ENCODE measurements at places on chromosomes 11 and 22.

DNA sequence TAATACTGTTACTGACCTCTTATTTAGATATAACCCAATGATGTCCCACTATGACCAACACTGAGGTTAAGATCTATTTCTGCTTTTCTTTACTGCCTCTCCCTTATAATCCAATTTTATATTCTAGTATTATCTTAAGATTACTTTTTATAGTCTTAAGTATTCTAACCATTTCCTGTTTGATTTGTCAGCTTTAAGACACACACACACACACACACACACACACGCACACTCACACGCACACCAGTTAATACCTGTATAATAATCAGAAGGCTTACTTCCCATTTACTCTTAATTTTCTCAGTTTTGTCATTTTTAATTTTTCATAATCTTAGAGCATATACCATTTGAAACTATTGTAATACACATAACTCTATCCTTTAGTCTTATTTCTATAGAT, 226.0 kb upstream of the C11orf87 start:
- peak; percentile 4 for DNase-seq

GRCh38 chr22:46409631-46410210, 74.2 kb downstream of the TRMU start:
- DNase-seq = no peak

DNA sequence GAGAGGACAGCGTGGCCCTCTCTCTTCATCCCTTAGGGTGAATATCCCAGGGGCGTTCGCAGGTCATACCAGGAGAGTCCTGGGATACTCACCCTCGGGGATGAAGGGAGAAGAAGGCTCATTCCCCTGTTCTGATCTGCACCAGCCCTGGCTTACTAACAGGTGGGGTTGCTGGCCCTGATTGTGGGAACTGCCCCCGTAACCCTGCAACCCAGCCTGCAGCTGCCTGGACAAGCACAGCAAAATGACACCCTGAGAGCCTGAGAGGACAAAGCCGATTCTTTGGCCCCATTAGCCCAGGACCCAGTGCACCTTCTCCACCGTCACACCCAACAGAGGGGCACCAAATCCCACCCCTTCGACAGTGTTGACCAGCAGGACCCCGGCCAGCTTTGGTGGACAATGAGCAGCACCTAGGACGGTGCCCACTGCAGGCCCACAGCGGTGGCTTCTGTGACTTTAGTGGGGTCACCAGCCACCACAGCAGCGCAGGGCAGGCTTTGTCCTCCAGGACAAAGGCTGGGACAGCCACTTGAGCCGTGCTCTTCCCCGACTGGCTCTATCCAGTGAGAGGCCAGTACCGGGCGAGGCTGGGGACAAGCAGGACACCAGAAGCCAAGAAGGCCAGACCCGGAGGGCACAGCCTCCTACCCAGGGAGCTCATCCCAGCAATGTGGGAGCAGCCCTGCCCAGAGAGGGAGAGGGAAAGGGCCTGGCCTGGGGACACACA, 98.5 kb upstream of the RTL6 start:
- DNase-seq = no peak

- DNase-seq = no peak
Observed at GRCh38 chr11:44638032-44638431, 72.6 kb downstream of the CD82 start.

GRCh38 chr11:12626616-12627015, 47.6 kb upstream of the TEAD1 start:
- no peak for DNase-seq

GRCh38 chr11:18236664-18237356, at the start of gene SAA4:
Gene SAA4 (minus strand): TSS chr11:18236802. CDS start chr11:18235926, 876 bp downstream.
- no peak for DNase-seq

- no peak for DNase-seq
Observed at GRCh38 chr22:49650336-49651241, 177.1 kb downstream of the BRD1 start.

GRCh38 chr11:86214710-86215109, 29.8 kb upstream of the EED start:
- DNase-seq = no peak

GRCh38 chr11:763549-764321, 13.6 kb downstream of the GATD1 start:
- no peak for DNase-seq

GRCh38 chr11:120013325-120014250, 124.3 kb downstream of the TRIM29 start:
- no peak for DNase-seq

DNA sequence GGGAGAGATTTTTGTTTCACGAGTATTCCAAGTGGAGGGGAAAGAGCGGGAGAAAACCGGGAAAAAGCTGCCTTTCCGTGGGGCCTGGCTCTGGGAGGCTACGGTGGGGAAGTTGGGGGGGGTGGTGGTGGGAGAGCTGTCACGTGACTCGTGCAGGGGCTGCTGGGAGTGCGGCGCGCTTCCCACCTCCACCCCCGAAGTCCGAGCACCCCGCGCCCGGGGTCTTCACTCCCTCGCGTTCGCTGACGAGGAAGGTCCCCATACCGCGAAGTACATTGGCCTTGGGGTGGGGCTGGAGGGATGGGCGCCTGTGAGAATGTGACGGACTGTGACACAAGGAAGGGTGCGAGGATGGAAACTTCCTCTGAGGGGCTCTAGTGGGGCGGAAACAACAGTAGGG, at the start of gene TEX12:
TSS of gene TEX12 (plus strand) at position 228 of the 400 bp plus-strand sequence. CDS start 1,897 bp downstream, outside the sequence.
- no peak for DNase-seq

GRCh38 chr11:61416941-61417340, 12.8 kb downstream of the CPSF7 start:
- DNase-seq = no peak

GRCh38 chr11:132111838-132112237, 741.4 kb downstream of the NTM start:
- peak; percentile 86 for DNase-seq

DNA sequence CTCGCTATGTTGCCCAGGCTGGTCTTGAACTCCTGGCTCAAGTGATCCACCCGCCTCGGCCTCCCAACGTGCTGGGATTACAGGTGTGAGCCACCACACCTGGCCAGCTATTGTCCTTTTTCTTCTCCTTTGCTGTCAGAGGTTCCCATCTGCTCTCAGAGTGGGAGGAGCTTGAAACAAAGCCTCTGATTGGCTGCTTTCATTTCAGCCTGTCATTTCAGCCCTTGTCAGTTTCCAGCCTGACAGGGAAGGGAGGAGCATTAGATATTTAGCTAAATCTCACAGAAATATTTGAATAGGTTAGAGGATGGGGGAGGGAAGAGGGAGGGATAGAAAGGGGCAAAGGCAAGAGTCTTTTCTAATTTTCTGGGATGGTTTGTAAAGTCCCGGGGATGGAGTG, 8.7 kb downstream of the SLC22A6 start:
- DNase-seq = no peak

DNA sequence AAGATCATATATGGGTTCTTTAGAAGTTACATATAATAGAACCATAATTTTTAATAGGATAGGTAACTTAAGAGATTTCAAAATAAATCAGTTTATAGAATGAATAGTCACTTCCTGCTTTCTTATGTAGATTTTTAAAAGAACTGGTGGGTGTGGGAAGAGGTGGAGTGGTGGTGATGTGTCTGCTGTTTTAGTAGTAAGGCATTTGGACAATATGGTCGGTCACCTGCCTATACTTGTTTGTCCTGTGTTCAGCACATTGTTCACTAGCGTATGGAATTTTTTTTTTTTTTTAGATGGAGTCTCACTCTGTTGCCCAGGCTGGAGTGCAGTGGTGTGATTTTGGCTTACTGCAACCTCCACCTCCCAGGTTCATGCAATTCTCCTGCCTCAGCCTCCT, 39.3 kb downstream of the CCDC81 start:
- DNase-seq = no peak

- no peak for DNase-seq
Observed at GRCh38 chr22:20587206-20587958, 80.0 kb downstream of the MED15 start.

GRCh38 chr11:123158033-123159003, 36.7 kb downstream of the CLMP start:
- no peak for DNase-seq

GRCh38 chr11:93746101-93746500, 4.6 kb downstream of the C11orf54 start:
- DNase-seq = no peak

DNA sequence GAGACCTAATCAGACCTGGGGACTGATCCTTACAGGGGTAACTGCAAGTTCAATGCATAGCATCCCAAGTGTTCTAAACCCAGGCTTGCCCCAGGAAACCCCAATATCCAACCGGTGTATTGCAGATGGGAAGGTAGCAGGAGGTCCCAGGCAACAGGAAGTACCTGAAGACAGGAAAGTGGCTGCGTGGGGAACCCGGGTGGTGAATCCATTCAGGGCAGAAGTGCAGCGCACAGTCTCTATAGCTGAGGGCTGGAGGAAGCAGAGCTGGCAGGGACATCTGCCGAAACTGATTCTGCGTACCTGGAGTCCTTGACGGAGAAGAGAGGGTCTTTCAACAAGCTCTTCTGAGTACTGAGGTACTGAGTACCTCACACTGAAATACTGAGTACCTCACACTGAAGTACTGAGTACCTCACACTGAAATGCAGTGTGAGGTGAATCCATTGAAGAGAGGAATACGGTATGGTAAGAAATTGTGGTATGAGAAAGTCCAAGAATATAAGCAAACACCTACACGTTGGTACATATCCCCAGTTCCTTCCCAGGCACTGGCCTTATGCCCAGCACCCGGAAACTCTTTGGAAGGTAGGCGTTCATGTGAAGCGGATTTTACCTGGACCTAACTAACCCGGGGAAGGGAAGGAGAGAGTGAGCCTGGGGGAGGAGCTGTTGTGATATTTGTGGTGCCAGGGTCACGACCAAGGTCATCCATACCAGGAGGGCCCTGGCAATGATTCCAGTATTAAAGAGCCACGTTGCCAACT, 20.1 kb downstream of the SCN4B start:
- DNase-seq = no peak

- no peak for DNase-seq
Observed at GRCh38 chr22:44023404-44024287, 456 bp upstream of the PARVB start.

GRCh38 chr11:26878959-26879581, 114.8 kb upstream of the FIBIN start:
- DNase-seq = no peak

GRCh38 chr22:49163258-49163959, 664.3 kb downstream of the BRD1 start:
- no peak for DNase-seq

DNA sequence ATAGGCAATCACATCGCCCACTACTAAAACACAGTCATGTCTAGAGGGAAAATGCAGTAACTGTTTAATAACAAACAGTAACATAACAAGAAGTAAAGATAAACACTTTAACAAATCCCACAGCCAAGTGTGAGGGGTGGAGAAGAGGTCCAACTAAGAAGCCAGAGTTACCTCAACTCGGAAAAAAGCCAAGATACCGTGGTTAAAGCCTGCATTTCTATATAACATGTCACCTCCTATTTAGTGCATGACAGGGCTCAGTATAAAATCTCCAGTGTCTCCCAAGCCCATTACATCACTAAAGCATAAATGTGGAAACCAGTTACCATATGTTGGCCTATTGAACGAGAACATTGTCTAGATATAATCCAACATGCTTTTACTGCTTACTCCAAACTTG, 281.7 kb downstream of the LRRC4C start:
- DNase-seq = no peak

- DNase-seq = no peak
Observed at GRCh38 chr22:27572278-27572666, 229.3 kb downstream of the MN1 start.

GRCh38 chr11:14567064-14567651, 47.0 kb upstream of the PSMA1 start:
- no peak for DNase-seq

Measured in skeletal muscle cell (primary cell).